Amniotic stem cell (primary cell): ENCODE measurements at places on chromosomes 4 and X.

DNA sequence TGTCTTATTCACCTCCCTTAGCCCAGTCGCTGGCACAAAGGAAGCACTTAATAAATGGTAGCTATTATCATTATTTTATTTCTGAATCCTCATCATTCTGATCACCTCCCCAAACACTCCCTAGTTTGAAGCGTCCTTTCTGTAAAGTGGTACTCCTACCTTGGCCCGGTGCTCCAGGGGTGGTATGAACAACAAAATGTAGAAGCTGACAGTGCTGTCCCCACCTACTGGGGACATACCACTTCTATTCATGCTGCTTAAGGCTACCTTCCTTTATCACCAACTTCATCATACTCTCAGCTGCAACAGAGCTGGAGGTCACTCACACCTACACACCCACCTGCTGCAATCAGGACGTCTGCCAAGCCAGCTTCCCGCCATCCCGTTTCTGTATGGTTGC lies 40.8 kb upstream of the APLN start:
- no peak for DNase-seq

- DNase-seq = no peak
Measured at GRCh38 chr4:34037280-34037679, 2207.0 kb downstream of the ARAP2 start.

DNA sequence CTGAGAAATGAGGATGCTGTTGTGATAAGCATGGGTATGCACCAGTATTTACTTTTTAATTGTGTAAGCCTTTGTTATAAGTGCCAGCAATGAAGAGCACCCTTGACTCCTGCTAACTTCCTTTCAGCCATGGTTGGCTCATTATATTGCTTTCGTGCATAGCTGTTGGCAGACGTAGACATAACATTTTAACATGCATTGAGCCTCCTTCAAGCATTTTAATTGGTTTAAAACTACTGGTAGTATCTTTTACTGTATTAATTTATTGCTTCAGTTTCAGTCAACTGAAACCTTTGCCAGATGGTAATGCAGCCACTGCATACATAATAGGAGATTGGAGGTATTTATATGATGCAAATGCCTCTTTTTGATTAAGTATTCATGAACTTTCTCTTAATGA lies 1285.4 kb downstream of the PCDH18 start:
- no peak for DNase-seq

GRCh38 chr4:141786946-141787345 lies 150.6 kb downstream of the IL15 start:
- no peak for DNase-seq

DNA sequence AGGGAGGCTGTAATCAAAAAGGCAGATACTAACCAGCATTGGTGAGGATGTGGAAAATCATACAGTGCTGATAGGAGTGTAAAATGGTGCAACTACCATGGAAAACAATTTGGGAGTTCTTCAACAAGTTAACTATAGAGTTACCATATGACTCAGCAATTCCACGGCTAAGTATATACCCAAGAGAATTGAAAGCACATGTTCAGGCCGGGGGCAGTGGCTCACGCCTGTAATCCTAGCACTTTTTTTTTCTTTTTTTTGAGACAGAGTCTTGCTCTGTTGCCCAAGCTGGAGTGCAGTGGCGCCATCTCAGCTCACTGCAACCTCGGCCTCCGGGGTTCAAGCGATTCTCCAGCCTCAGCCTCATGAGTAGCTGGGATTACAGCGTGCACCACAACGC lies 15.0 kb upstream of the CD99L2 start:
- DNase-seq = peak; percentile 13

- no peak for DNase-seq
Measured at GRCh38 chrX:112056476-112056875, 26.1 kb downstream of the TRPC5 start.

DNA sequence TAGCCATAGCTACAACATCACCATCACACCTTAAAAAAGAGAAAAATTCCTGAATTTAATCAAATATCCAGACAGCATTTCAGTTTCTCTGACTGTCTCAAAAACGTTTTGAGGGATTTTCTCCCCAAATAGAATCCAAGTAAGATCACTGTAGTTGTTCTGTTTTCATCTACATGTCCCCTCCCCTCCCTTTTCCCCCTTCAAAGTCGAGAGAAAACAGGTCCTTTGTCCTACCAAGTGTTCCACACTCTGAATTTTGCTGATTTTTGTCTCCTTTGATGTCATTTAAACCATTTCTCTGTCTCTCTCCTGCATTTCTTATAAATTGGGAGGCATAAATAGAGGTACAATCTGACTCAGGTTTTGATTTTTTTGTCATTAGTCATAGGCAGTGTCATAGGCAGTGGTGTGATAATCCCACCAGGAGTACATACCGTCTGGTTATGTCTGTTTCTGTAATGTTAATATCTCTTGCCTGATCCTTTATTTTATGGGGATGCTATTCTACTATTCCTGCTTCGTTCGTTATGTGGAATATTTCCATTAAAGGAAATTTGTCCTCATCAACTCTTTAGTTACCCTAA lies 348.6 kb downstream of the PTTG2 start:
- DNase-seq = no peak

- DNase-seq = no peak
Measured at GRCh38 chrX:119147486-119147885, 19.9 kb upstream of the KIAA1210 start.

DNA sequence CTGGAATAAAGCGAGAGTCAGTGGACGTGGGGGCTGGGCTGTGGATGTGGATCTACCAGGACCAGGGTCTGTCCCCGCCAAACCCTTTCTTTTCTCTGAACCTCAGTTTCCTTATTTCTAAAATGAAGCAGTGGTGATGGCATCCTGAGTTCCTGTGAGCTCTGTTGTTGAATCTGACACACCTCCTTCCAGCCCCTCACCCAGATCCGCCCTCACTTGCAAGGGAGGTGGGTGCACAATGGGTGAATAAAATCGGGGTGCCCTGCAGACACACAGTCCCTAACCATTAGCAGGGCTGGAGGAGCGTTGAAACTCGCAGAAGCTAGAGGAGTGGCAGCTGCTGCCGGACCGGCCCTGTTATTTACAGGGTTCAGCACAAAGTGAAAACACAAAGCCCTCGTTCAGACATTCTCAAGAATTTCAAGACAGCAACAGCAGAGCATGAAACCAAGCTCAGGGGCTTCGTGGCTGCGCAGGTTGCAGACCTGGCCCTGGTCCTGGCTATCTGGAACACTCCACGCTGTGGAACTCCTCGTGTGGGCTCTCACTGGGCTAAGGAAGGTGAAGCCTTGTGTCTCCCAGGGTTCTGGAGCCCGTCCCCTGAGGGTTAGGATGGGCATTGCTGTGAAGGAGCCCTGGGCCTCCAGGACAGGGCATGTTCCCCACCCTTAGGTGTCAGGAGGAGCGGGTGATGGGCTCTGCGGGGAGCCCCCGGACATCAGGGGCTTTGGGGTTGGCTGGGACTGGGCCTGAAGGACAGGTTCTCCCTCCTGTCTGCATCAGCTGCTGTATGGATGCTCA lies 42.9 kb downstream of the PSAPL1 start:
- no peak for DNase-seq

- no peak for DNase-seq
Measured at GRCh38 chr4:148923881-148924280, 481.7 kb upstream of the NR3C2 start.

DNA sequence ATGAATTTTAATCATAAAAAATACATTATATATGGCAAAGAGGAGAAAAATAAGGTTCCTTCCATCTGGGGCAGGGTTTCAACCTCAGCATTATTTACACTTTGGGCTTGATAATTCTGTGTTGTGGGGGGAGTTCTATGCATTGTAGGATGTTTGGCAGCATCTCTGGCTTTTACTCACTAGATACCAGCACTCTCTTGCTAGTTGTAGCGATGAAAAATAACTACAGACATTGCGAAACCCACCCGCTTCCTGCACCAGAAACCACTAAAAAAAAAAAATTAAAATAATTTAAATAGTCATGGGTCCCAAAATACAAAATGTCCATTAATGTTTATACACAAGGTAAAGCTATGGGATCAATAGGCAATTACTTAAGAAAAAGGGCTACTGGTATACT lies 52.7 kb downstream of the PPP3CA start:
- DNase-seq = no peak

DNA sequence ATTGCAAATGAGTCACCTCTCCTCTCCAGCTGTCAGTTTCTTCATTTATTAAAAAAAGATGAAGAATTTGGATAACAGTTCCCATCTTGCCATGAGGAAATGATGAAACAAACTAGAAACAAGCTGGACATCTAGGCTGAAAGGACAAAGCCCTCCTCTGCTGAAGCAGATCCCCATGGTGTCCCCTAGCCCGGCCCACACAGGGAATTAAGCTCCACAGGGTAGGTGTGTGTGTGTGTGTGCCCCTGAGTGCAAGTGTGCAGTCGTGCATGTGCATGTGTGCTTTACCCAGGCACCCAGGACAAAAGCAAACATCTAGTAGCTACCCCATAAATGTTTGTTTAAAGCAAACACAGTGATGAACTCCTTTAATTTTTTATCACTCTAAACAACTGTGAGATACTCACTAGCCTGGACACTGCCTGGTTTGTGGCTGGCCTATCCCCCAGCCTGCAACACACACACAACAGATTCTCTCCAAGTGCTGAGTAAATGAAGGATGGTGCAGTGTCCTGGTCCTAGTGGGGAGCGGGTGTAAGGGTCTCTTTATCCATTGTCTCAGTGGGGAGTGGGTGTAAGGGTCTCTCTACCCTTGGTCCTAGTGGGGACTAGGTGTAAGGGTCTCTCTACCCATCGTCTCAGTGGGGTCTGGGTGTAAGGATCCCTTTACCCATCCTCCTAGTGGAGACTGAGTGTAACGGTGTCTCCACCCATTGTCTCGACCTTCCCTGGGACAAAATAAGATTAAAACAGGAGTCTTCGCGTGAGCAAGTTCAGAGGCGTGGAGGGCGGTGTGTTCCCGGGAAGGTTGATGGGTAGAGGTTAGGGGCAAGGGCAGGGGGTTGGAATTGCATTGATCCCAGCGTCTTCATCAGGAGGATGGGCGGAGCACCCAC lies 688 bp upstream of the EVC start:
- DNase-seq = no peak
